Metanephros (tissue), 2 donors: ENCODE measurements at places on chromosomes 6 and 20. TPM values are rescaled to one million over a fixed set of nuclear protein-coding genes. Genes with fewer than 3 reads are reported as not detected.

KLC4 gene
- total RNA-seq, result 43.6 TPM

NSFL1C gene
- total RNA-seq, result 35.8 TPM

ZCCHC3 gene
- total RNA-seq, result 36.1 TPM

BANF2 gene
- not detected for total RNA-seq

LY6G6F gene
- not detected for total RNA-seq

NDUFAF5 gene
- 19.5 TPM for total RNA-seq

SLC2A4RG gene
- total RNA-seq, result 50.4 TPM

KIF25 gene
- total RNA-seq, result 0.18 TPM

PMEPA1 gene
- 14.2 TPM for total RNA-seq

SRC gene
- total RNA-seq, result 53.3 TPM

GMDS gene
- total RNA-seq, result 24.1 TPM

TTK gene
- 8.5 TPM for total RNA-seq

LBP gene
- not detected for total RNA-seq

FAM217B gene
- total RNA-seq, result 15.4 TPM

NR2E1 gene
- not detected for total RNA-seq

HTR1E gene
- 0.93 TPM for total RNA-seq

CRISP2 gene
- total RNA-seq, result 0.18 TPM

ADGB gene
- total RNA-seq, result 0.12 TPM

RNF182 gene
- 1.4 TPM for total RNA-seq

FKBP1C gene
- total RNA-seq, result not detected

ZDHHC14 gene
- total RNA-seq, result 21.7 TPM

ZFAND3 gene
- 60.8 TPM for total RNA-seq

SYCP2L gene
- total RNA-seq, result 3.7 TPM

SLC13A3 gene
- 13.5 TPM for total RNA-seq

EEF1A2 gene
- 139 TPM for total RNA-seq

ERGIC3 gene
- total RNA-seq, result 301 TPM

REM1 gene
- 2.8 TPM for total RNA-seq

BPI gene
- total RNA-seq, result 6.4 TPM

TBXT gene
- total RNA-seq, result not detected

GPR6 gene
- not detected for total RNA-seq

IL20RA gene
- total RNA-seq, result 2.4 TPM

MLIP gene
- 5.0 TPM for total RNA-seq

OSER1 gene
- total RNA-seq, result 30.9 TPM

PDE7B gene
- 13.0 TPM for total RNA-seq

MUCL3 gene
- not detected for total RNA-seq

ABHD16B gene
- total RNA-seq, result not detected
